ENCODE measurements at places on chromosomes 13 and 19.

- DNase-seq, result no peak
Observed at GRCh38 chr13:45915686-45916439, 64.3 kb upstream of the SIAH3 start.

GRCh38 chr13:72536714-72537394 lies 190.6 kb downstream of the MZT1 start:
- DNase-seq, result no peak

GRCh38 chr13:51524829-51525566 lies 59.3 kb upstream of the WDFY2 start:
- DNase-seq, result no peak

DNA sequence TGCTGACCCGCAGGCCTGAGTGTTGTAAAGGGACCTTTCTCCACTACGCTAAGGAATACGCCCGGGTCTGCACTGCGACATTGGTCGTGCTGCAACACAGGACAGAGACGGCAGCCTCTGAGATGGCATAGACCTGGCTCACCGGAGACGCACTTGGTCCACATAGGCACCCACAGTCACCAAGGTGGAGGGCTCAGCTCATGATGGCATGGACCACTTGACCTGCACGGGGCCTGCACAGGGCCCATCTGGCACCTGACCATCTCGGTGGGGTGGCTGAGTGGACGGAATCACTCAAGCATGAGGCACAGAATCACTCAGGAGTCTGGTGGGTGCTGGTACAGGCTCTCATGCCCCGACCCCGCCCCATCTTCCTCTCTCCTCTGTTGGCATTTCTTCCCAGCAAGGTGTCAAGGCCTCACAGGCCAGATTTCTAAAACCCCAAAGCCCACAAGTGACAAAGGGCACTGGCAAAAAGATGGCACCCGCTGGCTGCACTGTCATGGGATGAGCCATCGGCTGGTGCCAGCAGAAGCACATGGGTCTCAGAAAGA lies 45.9 kb downstream of the TSHZ3 start:
- DNase-seq, result no peak

DNA sequence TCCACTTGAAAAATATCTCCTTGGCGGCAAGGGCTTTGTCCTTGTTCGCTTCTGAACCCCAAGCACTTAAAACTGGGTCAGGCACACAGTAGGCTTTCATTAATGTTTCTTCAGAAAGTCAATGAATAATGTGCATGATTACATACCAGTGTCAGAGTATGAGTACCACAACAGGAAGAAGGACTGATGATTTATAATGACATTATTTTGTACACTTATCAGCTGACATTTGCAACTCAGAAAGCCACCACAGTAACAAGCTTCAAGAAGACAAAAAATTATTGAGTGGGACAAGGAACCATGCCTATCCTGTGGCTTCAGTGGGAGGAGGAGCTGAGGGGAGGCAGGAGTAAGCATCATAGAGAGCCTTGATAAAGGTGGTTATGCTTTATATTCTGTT lies 10.0 kb downstream of the POLR1D start:
- DNase-seq, result no peak

DNA sequence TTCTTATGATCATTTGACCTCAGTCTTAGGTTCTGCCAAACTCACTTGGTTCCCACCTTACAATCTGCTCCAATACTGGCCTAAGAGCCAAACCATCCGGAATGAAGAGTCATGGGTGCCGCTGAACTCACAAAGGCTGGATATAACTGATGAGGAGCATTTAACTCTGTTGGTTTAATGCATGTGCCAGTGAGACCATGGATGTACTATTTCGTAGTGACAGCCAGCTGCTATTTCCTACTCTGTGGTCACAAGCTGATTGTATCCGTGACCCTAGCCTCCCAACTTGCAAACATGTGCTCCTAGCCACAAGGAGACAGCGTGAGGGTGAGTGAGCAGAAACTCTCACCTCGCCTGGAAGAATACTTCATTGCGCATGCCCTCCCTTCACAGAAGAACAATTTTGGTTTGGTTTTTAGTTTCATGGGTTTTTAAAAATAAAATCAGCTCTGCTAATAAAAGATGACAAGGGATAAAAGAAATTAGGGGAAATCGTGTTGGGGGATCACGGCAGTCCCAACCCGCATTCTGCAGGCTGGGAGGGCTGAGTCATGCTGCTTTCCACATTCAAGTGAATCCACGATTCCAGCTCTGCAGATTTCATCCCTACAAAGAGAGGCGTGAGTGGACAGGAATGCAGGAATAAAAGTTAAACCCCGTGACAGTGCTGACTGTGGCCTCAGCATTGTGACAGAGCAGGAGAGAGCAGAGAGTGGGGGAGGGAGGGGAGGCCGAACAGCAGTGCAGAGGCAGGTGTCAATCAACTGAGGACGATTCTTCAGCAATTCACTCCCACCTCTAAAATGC lies 66.8 kb upstream of the RAP2A start:
- no peak for DNase-seq

GRCh38 chr13:41678249-41678648 lies 220.9 kb downstream of the RGCC start:
- DNase-seq, result no peak

DNA sequence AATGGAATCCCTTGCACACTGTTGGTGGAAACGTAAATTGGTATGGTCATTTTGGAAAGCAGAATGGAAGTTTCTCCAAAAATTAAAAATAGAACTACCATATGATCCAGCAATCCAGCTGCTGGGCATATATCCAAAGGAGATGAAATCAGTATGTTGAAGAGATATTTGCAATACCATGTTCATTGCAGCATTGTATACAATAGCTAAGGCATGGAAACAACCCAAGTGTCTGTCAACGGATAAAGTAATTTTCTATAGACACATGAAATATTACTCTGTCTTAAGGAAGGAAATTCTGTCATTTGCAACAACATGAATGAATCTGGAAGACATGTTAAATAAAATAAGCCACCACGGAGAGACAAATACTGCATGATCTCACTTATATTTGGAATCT lies 124.7 kb downstream of the GPC5 start:
- DNase-seq, result no peak

GRCh38 chr19:591099-591958 lies 1.6 kb downstream of the HCN2 start:
- DNase-seq, result peak; percentile 76

DNA sequence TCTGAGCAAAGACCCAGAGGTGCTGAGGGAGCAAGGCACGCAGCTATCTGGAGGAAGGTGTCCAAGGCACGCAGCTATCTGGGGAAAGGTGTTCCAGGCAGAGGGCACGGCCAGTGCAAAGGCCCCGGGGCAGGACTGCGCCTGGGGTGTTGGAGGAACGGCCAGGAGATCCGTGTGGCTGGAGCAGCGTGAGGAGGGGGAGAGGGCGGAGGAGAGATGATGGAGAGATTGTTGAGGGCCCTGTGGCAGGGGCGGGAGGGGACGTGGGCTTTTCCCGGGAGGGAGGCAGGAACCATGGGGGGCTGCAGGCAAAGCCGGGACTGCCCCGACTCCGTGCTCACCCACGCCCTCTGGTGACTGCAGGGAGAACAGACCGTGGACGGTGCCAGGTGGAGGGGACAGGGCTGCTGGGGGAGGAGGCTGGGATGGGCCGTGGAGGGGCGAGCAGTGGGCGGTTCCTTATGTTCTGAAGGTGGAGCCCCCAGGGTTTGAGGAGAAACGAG lies 13.3 kb upstream of the MISP start:
- no peak for DNase-seq

DNA sequence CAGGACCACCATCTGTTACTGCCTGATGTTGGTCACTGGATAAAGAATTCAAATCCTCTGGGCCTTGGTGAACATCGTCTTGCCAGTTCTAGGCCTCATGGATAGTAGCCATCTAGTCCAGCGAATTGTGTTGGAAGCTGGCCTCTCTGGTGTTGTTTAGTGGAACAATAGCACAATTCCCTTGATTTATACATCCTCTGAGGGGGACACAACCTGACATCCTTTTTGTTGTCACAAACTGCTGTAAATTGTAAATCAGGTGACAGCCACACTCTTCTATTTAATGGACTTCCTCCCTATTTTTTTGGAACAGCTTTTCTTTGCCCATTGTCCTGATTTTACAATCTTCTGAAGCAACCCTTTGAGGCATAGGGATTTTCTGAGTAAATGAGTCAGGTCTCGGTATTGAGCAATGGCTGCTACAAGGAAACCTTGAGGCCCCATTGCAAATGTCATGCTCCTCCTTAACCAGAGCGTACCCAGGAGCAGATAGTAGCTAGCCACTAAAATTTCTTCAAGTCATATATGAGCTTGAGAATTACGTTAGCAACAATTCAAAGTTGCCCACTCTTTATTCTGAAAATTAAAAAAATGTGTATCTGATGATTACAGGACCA lies 263.3 kb downstream of the COG6 start:
- DNase-seq, result no peak

DNA sequence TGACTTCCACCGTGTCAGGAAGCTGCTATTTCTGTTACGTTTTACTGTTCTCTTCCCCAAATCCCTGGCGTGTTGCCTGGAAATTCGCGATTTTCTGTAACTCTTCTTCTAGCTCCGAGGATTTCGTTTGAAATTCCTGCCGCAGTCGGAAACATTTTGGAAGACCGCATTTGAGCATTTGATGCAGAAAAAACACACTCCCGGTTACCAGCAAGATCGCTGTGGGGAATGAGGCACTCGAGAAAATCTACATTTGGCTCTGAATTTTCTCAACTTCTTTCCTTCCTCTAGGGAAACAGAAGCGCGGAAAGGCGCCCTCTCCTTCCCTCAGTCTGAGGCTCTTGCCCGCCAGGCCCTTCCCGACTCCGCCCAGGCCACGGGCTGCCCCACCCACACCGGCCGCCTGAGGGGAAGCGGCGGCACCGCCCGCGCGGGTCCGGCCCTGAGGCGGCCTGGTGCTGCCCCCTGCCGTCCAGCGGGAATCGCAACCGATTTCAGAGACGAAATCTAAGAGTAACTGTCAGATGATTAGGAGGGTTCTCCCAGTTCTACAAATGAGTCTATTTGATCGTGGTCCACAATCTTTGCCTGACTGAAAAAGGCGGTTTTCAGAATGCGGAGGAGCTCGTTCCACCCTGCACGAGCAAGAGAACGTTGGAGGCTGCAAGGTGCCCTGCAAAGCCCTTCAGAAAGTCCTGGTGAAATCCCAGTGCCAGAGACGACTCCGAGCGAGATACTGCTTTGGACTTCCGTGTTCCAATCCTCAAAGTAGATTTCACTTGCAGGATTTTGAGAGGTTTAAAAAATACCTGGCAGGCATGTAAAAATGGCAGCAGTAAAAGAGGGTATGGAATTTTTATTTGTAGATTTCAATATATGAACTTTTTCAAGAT lies 18.4 kb upstream of the TUBGCP3 start:
- peak; percentile 98 for DNase-seq

- DNase-seq, result no peak
Observed at GRCh38 chr13:24134231-24134630, 26.3 kb upstream of the SPATA13 start.

- DNase-seq, result no peak
Observed at GRCh38 chr19:6033744-6034264, 55.9 kb upstream of the RANBP3 start.

DNA sequence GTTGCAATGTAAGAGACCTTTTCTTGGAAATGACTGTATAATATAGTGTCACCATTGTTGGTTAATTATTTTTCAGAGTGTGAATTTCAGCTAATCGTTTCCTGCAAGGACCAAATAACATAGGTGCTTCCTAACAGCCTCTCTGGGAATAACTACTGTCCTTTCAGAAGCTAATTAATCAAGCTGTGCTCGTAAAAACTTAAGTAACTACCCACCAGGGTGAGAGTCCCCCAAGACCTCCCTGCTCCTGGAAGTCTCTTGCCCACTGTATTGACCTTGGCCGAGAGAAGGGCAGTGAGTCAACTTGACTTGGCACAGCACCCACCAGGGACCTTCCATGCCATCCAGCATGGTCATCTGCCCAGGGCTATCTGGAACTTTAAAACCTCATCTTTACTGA lies 50.3 kb downstream of the UQCRFS1 start:
- no peak for DNase-seq

DNA sequence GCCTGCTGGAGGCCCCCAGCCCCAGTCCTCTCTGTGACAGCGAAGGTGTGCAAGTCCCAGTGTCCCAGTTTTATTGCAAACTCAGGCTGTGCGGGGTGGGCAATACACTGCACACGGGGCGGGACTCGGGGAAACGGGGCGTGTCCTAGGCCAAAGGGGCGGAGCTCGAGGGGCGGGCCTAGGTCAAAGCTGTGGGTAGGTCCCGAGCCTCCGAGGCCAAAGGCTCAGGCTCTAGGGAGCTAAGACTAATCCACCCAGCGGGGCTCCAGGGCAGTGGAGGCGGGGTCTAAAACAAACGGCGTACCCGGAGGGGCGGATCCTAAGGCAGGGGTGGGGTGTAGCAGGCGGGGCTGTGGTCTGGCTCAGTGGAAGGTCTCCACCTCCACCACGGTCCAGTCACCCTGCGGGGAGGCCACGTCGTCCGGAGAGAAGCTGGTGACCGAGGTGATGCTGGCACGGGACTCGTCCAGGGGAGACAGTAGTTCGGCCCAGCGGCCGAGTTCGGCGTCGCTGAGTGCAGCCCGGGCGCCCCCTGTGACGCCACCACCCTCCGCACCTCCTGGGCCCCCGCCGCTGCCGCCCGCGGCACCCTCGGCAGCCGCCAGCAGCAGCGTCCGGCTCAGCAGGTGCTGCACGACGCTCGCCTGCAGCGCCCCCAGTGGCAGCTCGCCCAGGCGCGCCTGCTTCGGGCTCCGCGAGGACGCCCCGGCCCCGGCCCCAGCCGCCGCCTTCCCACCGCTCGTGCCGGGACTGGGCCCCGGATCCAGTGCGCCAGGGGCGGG lies 5.3 kb downstream of the PRR36 start:
- peak; percentile 90 for DNase-seq

GRCh38 chr13:59671881-59672280 lies 491.8 kb downstream of the DIAPH3 start:
- no peak for DNase-seq

GRCh38 chr19:1470305-1471009 lies 8.6 kb downstream of the C19orf25 start:
- peak; percentile 76 for DNase-seq

DNA sequence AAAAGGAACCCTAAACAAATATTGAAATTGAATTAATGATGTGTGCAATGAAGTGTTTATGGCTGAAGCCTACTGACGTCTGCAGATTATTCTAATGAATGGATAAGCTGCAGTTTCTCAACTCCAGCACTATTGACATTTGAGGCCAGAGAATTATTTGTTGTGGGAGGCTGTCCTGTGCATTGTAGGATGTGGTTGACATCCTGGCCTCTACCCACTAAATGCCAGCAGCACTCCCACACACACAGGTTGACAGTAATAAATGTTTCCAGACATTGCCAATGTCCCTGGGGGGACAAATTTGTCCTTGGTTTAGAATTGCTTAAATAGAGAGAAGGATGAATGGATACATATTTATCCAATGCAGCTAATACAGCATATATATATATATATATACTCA lies 19.2 kb upstream of the MYH14 start:
- DNase-seq, result no peak

DNA sequence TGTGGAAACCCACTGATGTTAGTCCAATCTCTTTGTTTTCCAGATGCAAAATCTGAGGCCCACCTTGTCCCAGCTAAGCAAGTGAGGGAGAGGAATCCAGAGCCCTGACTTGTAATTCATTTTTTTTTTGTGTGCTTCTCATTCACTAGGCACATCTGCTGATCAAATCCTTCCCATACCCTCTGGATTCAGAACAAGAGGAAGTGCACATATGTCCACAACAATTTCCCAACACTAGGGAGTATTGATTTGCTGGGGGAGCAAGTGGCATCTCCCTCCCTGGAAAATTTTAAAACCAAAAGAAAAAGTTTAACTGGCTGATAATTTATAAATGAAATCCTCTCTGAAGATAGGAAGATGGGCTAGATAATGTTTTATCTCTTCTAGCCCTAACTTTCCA lies 94.6 kb upstream of the RFC3 start:
- no peak for DNase-seq
